ENCODE measurements at places on chromosomes 3 and 15.

GRCh38 chr3:177414093-177414492 lies 216.8 kb upstream of the TBL1XR1 start:
- no peak for DNase-seq

GRCh38 chr3:85780806-85781205 lies 822.0 kb downstream of the CADM2 start:
- no peak for DNase-seq

DNA sequence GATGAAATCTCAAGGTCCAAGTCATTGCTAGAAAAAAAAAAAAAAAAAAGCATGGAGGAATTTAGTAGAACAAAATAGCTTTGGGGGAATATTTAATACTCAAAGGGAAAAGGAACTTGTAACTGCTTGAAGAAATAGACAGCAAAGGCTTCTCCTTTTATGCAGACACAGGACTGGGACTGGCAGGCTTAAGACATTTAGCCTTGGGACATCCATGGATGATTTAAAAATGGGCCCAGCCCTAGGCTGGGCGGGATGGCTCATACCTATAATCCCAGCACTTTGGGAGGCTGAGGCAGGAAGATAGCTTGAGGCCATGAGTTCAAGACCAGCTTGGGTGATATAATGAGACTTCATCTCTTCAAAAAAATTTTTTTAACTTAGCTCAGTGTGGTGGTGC lies 19.8 kb downstream of the RPSA start:
- no peak for DNase-seq

DNA sequence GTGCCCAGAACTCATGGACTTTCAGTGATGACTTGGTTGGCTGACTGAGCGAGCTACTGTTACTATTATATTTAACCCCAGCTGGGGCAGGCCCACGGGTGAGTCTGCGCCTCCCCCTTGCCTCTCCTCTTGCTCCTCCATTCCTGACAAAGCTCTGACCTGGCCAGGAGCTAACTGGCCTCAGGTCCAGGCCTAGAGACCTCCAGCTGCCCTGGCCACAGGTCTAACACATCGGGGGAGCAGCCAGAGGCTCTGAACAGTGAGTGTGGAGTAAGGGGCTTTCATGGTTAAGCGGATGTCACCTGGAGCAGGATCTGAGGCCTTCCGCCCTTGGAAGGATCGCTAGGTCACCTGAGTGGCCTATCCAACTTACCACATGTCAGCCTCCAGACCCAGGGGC lies 96.3 kb upstream of the HERC1 start:
- DNase-seq, result no peak

DNA sequence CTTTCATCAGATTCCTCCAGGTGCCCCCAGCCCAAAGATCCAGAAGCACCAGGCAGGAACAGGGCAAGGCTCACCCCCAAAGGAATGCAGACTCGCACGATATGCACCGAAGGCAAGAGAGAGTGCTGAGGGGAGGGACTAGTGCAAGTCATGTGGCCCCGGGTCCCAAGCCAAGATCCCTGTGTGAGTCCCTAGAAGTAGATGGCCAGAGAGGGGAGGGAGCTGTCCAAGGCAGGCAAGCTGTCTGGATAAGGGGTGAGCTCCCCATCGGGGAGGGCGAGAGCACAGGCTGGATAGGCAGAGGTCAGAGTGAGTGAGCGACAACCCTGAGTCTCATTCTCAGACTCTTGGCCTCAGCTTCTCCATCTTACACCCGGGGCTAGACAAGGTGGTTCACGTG lies 171.5 kb upstream of the LINGO1 start:
- no peak for DNase-seq
